ENCODE measurements at places on chromosomes 12 and 14.
A peak's percentile ranks its signal among the peaks of the same experiment; 100 is the strongest.

- no peak for DNase-seq
These were observed 83.6 kb downstream of the KSR2 start for GRCh38 chr12:117885211-117885610.

GRCh38 chr14:81485372-81485771 is 48.3 kb downstream of the SEL1L start:
- no peak for DNase-seq

DNA sequence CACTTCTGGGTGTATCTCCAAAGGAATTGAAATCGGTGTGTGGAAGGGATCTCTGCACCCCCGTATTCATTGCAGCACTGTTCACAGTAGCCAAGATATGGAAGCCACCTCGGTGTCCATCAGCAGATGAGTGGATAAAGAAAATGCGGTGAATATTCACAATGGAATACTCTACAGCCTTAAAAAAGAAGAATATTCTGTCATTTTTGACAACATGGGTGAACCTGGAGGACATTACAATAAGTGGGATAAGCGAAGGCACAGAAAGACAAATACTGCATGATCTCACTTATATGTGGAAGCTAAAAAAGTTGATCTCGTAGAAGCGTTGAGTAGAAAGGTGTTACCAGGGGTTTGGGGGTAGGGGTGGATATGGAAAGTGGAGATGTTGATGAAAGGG is 111.9 kb downstream of the BEGAIN start:
- DNase-seq: no peak

DNA sequence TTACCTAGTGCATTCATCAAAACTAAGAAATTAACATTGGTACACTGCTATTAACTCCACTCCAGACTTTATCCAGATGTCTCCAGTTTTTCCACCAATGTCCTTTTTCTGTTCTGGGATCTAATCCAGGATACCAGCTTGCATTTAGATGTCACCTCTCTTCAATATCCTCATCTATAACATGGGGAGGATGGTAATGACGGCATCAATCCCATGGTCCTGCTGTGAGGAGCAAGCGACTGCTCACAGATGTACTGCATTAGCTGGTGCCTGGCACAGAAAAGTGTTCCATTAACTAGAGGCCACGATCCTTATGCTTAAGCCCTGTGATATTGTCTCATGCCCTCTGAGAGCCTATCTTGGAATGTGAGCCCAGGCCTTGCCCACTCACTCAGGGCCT is 53.8 kb downstream of the CALM1 start:
- DNase-seq: no peak

DNA sequence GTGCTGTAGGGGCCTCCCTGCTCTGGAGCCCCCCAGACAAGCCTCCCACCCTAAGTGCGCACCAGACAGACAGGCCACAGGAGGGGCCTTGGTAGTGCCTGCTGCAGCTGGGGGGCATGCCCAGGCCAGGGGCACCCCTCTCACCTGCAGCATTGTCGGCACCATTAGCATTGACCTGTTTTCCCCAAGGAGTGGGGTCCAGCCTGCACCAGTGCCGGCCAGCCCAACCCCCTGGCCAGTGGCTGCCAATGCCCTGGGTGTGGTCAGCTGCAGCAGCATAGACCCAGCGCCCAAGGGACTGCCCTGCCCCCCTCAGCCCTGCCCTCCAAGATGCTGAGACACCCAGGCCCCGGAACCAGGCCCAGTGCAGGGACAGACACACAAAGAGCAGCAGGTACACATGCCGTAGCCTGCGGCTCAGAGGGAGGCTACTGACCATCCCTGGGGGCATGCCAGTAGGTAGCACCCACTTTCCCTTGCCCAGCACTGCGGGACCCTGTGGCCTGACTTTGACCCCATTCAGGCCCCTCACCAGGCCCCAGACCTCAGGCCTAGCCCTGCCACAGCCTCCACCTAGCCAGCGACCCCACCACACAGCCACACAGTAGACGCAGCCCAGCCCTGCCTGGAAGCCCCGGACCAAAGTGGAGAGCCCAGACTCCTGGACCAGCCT is 1.0 kb downstream of the AHNAK2 start:
- DNase-seq: peak; percentile 7

DNA sequence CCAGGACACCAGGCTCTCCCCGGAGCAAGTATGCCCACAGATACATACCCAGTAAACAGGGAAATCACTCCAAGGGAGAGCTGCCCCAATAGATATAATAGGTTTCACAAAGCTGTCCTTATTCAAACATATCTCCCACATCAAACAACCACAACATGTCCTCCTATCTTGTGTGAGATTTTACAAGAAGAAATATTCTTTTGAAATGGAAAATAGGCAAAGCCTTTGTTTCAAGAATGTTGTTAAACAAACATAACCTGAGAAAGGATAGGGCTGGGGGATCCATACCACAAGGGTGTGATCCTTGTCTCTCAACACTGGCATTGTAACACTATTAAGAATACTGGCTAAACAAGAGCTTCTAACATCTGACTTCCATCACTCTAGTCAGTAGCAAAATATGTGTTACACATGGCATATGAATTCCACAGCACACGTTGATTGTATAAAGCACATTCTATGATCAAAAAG is 32.9 kb downstream of the LGR5 start:
- DNase-seq: no peak

GRCh38 chr12:89309815-89310214 is 42.5 kb downstream of the DUSP6 start:
- no peak for DNase-seq

DNA sequence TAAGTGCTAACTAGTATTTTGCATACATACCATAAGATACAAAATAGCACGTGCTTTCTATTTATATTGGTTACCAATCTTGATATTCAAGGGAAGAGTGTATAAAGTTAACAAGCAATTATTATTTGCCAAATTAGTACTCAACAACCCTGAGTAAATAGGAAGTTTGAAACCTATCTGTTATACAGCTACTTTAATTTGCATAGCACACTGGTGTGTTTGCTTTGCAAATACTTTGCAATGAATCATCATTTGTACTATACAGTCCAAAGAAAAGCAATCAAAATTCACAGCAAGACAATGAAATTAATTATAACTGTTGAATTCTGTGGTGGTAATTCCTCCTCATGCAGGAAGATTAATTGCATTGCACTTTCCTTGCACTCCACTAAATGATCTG is 469.1 kb downstream of the PRKD1 start:
- DNase-seq: no peak

DNA sequence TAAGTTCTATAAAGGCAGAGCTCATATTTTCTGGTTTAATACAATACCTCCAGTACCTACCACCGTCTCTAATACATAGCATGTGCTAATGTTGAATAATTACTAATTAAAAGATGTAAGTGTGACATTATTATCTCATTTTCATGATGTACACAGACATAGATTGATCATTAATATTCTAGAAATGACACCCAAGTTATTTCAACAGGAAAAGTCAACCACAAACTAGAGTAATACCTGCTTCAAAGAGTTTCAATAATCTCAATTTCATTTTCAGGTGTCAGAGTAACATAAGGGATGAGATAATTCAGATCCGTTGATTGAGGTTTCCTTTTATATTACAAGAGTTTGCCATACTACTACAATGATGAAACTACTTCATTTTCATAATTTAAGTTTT is 388.9 kb downstream of the SOX5 start:
- no peak for DNase-seq

DNA sequence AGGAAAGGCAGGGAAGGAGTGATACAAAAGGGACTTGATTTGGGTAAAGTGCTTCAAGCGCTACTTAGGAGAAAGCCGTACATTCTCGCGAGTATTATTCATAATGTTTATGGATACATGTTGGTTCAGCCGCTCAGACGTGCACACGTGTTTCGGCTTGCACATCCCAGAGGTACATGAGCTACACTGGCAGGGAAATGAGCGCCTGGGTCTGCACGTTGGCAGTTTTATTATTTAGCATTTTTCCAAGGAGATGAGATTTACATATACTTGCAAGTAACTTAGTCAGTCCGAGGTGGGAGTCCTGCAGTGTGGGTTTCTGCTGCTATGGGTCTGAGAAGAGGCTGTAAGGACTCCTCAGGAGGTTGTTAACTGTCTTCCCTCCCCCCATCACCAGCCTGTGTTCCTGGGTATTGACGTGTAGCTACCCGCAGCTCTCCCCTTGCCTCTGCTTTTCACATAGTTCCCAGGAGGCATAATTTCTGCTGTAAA is 1.5 kb downstream of the PRKCH start:
- no peak for DNase-seq

DNA sequence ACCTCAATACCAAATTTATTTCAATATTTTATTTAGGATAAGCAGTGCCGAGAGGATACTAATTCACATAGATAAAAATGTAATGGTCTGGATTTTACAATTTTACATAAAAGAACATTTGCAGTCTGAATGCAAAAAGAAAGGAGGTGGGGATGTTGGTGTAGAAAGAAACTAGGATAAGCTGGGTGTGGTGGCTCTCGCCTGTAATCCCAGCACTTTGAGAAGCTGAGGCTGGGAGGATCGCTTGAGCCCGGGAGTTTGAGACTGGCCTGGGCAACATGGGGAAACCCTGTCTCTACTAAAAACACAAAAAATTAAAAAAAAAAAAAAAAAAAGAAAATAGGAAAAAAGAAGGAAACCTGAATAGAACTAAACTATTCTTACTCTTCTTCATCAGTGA is 16.9 kb downstream of the SYCP3 start:
- DNase-seq: no peak

GRCh38 chr14:95460647-95461478 is 55.6 kb downstream of the SYNE3 start:
- DNase-seq: no peak

DNA sequence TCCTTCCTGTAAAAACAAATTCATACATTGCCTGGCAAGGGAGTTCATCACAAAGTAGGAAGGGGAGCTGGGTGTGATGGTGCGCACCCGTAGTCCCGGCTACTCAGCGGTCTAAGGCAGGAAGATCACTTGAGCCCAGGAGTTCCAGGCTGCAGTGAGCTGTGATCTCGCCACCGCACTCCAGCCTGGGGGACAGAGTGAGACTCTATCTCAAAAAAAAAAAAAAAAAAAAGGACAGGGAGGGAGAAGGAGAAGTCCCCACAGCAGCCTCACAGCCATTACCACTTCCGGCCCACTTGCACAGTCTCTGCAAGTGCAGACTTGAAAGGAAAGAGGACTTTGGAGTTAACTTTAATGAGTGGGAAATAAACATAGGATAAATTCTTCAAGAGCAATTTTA is 121.0 kb downstream of the FBXL14 start:
- DNase-seq: no peak

DNA sequence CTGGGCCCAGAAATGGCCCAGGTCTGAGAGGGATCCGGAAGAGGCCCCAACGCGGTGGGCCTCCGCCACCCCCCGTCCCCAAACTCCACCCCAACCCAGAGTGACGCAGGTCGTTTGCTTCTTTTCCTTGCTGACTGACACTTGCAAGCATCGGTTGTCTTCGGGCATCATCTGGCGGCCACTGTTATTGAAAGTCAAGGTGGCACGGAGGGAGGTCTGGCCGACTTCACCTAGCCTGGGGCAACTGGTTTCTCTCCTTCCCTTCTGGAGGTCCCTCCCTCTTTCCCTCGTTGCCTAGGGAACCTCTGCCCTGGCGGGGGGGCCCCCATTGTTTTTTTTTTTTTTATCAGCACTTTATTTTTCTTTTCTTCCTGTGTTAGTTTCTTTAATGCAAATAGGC is 241.8 kb downstream of the ALG10 start:
- no peak for DNase-seq

GRCh38 chr14:20550926-20551325 is 9.9 kb downstream of the RNASE9 start:
- no peak for DNase-seq

GRCh38 chr14:68363466-68363842 is 429.4 kb downstream of the ZFP36L1 start:
- DNase-seq: no peak

GRCh38 chr14:28653521-28653920 is 113.1 kb upstream of the FOXG1 start:
- no peak for DNase-seq

GRCh38 chr12:29756741-29757390 is 26.9 kb downstream of the TMTC1 start:
- no peak for DNase-seq

DNA sequence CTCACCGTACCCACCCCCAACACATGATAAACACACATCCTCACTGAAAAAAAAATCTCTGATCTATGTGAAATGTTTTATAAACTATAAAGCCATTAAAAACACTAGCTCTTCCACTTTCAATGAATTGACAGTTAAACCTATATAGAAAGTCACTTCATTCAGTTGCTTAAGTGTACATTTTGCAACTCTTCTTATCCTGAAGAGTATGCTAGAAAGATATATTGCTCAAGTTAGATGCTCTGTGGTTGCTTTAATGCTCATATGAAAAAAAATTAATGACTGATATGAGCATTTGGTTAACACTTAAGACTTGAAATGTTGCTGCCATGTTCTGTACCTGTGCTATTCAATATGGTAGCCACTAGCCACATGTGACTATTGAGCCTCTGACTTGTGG is 21.0 kb upstream of the MIA2 start:
- no peak for DNase-seq

- DNase-seq: no peak
These were observed 7.6 kb upstream of the KRT80 start for GRCh38 chr12:52199294-52199919.

DNA sequence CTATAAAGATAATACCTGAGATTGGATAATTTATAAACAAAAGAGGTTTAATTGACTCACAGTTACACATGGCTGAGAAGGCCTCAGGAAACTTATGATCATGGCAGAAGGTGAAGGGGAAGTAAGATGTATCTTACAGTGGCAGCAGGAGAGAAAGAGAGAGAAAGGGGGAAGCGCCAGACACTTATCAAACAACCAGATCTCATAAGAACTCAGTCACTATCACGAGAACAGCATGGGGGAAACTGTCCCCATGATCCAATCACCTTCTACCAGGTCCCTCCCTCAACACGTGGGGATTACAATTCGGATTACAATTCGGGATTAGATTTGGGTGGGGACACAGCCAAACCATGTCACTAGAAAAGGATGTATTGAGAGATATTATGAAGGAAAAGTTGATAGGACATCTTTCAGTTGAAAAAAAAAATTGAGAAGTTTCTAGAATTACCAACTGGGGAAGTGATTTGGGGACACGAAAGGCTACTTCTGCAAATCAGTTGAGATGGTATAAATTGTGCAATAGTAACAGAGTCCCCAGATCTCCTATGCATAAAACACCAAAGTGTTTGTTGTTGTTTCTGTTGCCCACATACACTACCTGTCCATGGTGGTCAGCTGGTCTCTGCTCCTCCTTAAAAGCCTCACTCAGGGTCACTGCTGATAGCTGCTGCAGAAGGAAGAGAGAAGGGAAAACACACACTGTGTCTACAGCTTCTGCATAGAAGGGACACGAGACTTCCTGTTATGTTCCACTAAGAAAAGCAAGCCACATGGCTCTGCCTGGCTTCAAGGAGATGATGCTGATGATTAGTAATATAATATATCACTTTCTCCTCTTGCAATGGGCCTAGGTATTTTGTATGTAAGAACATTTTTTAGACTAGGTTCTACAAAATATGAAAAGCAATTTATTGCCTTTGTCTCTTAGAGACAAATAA is 465.5 kb downstream of the PDZRN4 start:
- no peak for DNase-seq

All from T-helper 2 cell (primary cell).